ACHN (cell line): ENCODE measurements at places on chromosomes 2 and 18.

GRCh38 chr2:163682695-163683094 is 53.1 kb downstream of the FIGN start:
- peak; percentile 70 for DNase-seq

DNA sequence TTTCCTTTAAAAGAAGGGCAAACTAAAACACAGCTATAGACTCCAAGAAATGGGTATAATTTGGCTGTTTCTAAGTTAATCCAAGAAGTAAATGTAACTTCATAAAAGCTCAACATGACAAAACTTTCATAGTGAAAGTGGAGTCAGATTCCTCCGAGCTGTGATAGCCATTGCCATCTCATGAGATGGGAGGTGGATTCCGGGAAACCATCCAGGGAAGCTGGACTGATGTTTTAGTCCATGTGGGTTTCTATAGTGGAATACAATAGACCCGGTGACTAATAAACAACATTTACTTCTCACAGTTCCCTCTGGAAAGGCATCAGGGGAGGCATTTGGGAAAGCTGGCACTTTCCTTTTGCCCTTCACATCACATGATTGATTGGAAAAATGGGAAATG is 10.0 kb upstream of the LAPTM4A start:
- DNase-seq = no peak

- no peak for DNase-seq
These were observed 22.8 kb downstream of the ICA1L start for GRCh38 chr2:202848813-202849212.

DNA sequence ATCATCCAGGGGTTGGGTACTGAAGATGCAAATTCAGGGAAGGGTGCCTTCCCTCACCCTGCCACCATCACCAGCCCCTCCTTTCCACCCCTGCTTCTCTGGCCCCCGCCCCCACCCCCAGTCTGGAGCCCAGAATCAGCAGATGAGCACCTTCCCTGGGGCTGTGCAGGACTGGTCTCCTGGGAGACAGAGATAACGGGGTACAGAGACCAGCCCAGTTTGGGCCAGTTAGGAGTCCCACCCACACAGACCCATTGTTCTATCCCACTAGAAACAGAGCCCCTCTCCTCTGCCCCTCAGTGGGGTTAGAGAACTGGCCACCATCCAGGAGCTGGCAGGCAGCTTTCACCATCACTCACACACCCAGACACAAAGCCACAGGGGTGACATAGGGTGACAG is 4.5 kb upstream of the CRYBA2 start:
- no peak for DNase-seq
